ENCODE measurements at places on chromosomes 1 and 21.
A peak's percentile ranks its signal among the peaks of the same experiment; 100 is the strongest.

GRCh38 chr1:20609541-20609940 is 20.6 kb downstream of the CDA start:
- no peak for DNase-seq

DNA sequence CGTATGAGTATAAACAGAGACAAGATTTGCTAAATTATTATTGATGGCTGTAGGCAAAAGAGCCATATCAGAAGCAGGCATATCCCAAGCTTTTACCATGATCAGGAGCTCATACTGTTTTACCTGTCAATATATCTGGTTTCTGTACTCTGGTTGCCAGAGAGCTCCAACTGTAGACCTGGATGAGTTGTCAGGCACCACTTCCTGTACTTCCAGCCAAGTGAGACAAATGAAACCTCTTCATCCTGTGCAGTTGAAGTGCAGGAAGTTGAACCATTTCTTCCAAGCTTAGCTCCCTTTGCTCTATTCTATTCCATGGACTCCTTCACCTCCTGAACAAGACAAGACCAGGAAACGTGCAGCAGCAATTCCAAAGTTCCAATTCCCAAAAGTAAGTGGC is 115.6 kb downstream of the ZNF281 start:
- peak; percentile 28 for DNase-seq

DNA sequence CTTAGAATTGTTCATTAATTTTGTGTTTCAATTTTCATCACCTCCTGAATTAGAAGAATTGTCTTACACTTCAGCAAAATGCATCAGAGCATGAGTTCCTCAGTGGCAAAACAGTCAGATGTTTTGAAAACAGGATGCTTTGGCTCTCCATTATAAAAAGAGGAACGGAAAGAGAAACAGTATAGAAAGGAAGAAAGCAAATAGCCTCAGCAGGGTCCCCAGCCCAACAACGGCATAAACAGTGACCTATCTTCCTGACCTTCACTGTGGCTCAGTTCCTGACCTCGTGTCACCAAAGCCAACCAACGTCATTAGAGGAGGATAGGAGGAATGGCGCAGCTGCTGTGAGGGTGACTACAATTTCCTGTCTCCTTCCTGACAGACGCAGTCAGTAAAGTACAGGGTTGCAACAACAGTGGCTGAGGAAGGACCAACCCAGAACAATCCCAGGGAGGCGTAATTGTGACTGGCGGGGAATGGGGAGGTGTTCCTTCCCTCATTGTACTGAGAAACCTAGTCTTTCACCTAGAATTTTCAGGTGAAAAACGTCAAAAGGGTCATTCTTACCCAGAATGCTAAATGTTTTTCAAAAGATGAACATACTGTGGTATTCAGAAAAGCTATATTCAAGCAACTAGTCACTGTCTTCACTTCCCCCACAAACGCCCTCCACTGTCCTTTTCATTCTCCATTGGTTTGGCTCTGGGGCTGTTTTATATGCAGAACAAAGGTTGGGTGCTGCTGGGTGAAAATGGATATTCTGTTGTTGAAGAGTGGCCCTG is 197.9 kb upstream of the SGIP1 start:
- no peak for DNase-seq

GRCh38 chr1:71224741-71225377 is 144.0 kb upstream of the ZRANB2 start:
- DNase-seq, result no peak

GRCh38 chr1:91795591-91796389 is 90.2 kb downstream of the TGFBR3 start:
- no peak for DNase-seq

DNA sequence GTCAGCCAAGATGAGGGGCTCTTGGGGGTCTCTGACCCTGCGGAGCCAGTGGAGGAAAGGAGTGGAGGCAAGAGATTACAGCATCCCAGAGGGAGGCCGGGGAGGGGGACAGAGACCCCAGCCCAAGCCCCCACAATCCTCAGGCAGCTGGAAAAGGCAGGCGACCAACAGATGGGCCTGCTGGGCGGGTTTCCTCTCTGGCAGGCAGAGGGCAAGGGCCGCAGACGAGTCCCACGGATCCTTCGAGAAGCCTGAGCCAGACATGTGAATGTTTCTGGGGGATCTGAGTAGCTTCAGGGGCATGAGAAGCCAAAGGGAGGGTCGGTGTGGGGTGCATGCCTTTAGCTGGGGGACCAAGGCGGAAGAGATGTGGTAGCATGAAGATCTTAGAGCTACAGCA is 2.1 kb upstream of the PLEKHA6 start:
- DNase-seq, result no peak

- no peak for DNase-seq
Measured at GRCh38 chr1:185467122-185467521, 150.1 kb upstream of the IVNS1ABP start.

GRCh38 chr1:33298623-33299277 is 22.1 kb downstream of the A3GALT2 start:
- peak; percentile 71 for DNase-seq

DNA sequence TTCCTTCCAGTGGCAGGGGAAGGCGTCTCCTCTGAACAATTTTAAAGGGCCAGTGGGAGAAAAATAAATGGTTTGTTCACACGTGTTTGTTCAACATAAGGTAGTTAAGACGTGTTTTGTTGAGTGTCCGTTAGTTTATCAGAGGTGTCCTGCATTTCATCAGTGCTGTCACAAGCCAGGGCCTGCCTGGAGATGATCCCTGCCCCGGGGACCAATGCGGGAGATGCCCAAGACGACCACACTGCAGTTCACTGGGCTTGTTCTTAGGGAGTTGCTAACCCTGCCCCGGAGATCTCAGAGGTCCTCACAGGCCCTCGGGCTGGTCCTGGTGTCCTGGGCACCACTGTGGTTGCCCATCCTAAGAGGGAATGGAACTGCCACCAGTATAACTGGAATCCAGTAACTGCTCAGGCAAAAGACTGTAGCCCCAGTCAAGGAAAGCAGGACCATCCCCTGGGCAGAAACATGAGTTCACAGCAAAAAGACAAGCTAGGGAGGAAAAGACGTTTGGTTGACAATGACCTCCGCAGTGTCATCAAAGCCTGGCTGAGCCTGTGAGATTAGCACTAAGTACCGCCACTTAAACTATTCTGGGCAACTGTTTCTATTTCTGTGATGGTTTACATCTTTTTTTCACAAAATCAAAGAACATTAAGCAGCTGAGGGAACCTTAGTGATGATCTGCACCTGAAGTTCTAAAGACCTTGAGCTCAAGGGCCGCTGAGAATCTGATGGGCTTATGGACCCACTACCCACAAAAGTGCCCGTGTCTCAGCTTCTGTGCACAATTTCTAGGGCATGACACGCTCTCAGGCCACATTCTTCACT is 44.9 kb upstream of the LIN9 start:
- no peak for DNase-seq

GRCh38 chr1:163523375-163524029 is 201.7 kb downstream of the NUF2 start:
- no peak for DNase-seq

DNA sequence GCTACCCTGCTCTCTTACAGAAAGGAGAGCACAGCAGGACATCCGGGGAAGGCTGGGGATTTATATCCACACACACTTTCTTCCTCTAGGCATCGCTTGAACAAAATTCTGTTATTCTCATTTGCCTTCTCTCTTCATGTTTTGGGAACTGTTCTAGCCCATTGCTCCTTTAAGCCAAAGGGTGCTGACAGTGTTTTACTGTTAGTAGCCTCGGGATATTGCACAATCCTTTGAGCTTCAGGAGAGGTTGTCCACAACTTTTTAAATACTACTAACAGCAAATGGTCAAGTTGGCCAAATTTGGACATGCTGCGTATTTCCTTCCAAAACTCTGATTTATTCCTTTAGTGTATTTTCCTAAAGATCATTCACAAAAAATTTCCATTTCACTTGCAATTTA is 579.2 kb upstream of the RGS18 start:
- DNase-seq, result no peak

- DNase-seq, result no peak
Measured at GRCh38 chr1:77413541-77414335, 131.9 kb downstream of the AK5 start.

DNA sequence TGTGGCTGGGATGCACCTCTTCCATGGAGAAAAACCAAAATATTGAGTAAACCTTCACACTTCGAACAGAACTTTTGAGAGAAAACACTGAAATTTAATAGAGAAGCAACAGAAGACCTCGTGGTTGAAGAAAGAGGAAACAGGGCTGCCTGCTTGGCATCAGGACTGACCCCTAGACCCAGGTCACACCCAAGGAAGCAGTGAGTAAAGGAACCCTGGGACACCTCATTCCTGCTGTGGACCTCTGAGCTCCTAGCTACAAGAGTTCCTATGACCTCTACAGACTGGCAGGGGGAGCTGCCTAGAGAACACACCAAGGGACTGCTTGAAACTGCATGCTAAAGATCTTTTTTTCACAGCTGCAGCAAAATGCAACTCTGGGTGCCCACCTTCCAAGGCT is 67.8 kb downstream of the FASLG start:
- no peak for DNase-seq

DNA sequence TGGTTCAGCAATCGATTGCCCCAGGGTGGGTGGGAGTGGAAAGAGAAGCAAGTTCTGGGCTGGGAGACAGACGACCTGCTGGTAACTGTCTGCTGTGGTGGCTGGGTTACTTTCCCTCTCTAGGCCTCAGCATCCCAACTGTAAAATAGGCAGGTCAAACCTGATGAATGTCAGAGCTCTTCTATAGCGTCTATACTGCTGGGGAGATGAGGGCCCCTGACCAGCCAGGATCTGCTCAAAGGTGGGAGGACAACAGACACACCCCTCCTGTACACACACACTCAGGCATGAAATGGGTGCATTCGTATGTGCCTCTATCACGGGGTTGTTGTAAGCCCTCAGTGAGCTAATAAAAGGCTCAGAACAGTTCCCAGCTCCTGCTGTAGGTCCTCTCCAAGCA is 12.7 kb upstream of the EPHB2 start:
- DNase-seq, result no peak

All from T47D (cell line).